ENCODE measurements at places on chromosomes 12 and 14.

DNA sequence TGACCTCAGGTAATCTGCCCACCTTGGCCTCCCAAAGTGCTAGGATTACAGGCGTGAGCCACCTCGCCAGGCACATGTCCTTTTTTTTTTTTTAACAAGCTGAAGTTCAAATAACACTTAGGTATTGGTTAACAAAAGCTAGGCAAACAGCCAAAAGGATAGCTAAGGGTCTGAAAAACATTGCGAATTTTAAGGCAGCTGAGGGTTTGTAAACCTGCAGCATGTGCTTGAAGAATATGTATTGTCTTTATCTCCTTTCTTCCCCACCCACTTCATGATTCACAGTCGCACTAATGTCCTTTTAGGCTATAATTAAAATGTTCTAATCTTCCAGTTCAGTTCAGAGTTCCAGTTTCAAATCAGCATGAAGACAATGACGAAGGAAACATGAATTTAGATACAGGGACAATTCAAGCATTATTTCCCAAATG lies 30.1 kb upstream of the CERS5 start:
- no peak for DNase-seq

DNA sequence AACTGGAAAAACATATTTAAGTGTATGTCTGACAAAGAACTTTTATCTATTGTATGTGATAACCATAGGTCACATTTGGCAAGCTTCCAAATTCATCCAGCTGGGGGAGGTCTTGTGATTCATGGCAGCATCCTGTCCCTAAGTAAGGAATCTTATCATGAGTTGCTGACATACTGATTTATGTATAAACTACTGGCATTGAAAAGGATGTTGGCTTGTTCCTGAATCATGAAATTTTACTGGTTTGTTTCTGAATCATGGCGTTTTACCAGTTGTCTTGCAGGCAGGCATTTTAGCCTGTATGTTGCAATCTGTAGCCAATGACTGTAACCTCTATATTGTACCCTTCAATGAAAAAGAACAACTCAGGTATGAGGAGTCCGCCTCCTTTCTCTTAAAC lies 244.8 kb downstream of the IPO8 start:
- DNase-seq, result no peak

DNA sequence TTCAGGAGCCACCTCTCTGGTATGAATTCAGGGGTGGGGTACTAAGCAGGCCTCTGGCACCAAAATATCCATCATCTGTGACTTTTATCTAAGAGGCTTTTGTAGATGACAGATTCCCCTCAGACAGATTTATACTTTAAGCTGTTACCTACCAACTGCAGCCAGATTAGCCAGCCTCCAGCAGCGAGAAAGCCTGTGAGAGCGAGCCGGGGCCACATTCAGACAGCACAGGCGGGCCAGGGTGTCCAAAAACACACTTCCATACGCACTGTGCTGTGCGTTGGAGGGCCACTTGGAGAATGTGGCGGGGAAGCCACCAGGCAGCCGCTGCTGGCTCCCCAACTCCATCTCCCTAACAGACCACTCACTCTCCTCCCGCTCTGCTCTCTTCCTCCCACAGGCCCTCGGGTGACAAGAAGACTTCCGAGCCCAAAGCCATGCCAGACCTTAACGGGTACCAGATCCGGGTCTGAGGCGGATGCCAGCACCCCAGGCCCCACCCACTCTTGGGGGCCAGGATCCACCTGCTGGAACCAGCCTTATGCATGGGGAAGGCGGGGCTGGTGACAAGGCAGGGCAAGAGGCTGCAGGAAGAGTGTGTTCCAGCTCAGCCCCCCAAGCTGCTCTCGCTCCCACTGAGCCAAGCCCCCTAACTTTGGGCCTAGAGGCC lies 17.4 kb downstream of the VASH1 start:
- DNase-seq, result no peak

GRCh38 chr14:104878582-104878981 lies 13.5 kb downstream of the CEP170B start:
- no peak for DNase-seq

DNA sequence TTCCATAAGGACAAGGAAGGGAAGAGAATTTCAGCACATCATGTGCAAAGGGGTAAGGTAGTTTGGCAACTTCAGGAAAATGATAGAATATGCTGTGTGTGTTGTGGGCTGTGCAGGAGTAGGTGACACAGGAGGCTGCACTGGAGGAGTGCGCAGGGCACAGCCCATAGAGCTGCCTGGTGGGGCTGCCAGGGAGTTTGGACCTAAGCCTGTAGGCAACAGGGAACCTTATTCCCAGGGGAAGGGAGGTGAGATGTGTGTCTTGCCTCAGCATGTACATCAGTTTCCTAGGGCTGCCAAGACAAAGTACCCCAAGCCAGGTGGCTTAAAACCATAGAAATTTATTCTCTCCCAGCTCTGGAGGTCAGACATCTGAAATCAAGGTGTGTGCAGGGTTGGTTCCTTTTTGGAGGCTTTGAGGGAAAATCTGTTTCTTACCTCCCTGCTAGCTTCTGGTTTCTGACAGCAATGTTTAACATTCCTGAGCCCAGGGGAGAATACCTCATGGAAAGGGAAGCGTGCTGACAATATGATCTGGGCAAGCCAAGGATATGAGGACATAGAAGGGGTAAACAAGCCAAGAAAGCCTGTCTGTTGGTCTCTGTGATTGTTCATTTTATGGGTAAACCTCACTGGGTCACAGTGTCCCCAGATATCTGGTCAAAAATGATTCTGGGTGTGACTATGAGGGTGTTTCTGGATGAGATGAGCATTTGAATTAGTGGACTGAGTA lies 174.0 kb upstream of the NTF3 start:
- no peak for DNase-seq

GRCh38 chr12:11565752-11566151 lies 83.7 kb upstream of the ETV6 start:
- DNase-seq, result no peak

DNA sequence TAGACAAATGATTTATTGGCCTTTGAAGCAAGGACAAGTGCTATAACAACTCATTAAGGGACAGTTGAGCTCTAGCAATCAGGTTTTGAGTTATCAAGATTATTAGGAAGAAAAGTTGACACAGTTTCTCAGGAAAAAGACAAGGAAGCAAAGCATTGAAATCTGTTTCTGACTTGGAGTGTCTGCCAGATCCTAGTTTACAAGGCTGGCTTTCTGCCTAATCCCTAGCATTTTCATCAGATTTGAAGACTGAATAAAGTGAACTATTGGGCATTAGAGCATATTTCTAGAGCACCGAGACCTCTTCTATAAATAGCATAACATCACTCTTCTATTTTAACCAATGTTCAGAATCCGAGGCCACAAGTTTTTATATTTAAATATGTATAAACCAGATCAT lies 7.0 kb downstream of the SYT1 start:
- DNase-seq, result no peak

- no peak for DNase-seq
These were observed 7.2 kb downstream of the MFAP5 start for GRCh38 chr12:8655421-8655820.

- no peak for DNase-seq
These were observed 75.8 kb upstream of the SOX5 start for GRCh38 chr12:24025153-24025798.

DNA sequence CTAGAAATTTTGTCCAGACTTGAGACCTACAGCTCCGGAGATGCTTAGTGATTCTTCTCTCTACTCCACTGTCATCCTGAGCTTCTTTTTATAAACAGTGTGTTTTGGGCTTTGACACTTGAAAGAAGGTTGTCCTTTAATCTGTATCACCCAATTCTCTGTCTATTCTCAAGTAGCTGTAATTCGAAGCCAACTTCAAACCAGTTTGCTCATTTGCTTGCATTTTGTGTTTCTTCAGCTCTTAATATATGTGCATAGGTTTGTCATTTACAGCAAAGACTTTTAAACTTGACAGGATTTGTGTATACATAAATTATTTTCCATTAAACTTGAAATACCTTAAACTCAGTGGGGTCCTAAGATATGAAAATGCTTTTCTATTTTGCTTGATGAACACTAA lies 16.4 kb upstream of the MYBPC1 start:
- no peak for DNase-seq

DNA sequence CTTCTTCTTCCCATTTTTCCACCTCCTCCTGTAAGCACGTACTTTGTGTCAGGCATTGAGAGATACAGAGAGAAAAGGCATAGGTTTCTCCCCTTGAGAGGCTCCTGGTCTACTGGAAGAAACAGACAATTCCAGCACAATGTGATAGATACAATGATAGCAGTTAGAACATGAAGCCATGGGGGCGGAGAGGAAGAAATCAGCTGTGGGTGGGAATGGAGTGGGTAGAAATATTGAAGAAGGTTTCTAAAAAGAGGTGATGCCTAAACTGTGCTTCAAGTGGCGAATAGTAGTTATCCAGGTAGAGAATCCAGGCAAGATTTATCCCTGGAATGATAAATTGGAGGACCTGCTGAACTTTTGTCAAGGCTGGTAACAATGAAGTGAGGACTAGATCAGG lies 528.8 kb downstream of the NRXN3 start:
- no peak for DNase-seq

- DNase-seq, result no peak
These were observed 22.0 kb upstream of the WDR89 start for GRCh38 chr14:63663428-63664341.

DNA sequence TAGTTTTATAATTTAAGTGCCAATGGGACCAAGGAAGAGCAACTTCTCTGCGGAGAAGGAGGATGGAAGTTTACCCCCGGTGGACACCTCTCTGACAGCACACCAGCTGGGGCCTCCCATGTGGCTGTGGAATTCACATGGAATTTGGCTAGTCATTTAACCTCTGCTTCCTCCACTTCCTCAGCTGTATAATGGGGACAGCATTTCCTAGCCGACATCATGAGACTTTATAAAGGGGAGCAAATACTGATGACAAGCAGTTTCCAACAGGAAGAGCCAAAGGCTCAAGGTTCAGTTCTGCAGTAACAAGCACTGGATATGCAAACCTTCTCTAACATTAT lies 7.5 kb downstream of the DUSP6 start:
- DNase-seq, result no peak

- no peak for DNase-seq
These were observed 7.8 kb upstream of the PLEKHG3 start for GRCh38 chr14:64696355-64696857.

GRCh38 chr12:55499810-55500252 lies 7.7 kb downstream of the OR6C68 start:
- no peak for DNase-seq

DNA sequence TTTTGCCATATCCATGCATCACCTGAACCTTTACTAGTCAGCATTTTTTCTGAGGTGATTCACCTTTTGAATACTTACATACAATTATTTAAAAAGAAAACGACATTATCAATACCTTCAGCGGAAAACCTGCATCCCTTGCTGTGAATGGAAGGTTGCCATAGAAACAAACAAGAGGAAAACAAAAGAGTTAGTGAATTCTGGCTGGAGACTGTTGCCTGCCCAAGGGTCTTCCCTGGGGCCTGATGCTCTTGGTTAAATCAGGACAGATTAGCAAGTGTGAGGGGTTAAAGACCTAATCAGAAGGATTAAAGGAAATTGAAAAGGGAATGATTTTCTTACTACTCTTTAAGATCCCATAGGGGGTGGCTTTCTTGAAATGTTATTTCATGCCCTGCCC lies 96.0 kb upstream of the WSCD2 start:
- DNase-seq, result no peak

GRCh38 chr12:106766393-106766826 lies 8.1 kb upstream of the RIC8B start:
- DNase-seq, result no peak

GRCh38 chr14:57749267-57749666 lies 116.6 kb downstream of the SLC35F4 start:
- no peak for DNase-seq

DNA sequence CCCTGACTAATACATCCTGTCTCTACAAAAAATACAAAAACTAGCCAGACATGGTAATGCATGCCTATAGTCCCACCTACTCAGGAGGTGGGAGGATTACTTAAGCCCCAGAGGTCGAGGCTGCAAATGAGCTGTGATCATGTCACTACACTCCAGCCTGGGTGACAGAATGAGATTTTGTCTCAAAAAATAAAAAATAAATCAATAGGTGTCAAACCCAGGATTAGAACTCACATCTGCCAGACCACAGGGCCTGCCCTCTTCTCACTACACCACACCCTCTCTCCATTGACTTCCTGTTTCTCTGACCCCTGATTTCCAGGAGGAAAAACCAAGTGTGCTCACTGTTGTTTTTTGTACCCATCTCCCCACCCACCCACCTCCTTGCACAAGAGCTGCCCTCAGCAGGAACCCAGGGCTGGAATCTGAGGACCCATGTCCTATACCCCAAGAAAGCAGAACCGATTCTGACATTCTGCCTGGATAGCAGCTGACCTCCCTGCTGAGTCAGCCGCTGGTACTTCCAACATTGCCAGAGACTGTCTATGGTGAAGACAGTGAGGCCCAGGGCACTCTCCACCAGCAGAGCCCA lies 6.2 kb downstream of the CMKLR1 start:
- DNase-seq, result no peak

- no peak for DNase-seq
These were observed 1.1 kb downstream of the TTC8 start for GRCh38 chr14:88825503-88825902.

All from hypothalamus (tissue), 51 donors.